Natural killer cell (primary cell): ENCODE measurements at places on chromosomes 5 and 9. TPM values are rescaled to one million over a fixed set of nuclear protein-coding genes. Genes with fewer than 3 reads are reported as not detected.

- H3K36me3 ChIP-seq, result no peaks in the 10 kb centered on the region
- no peaks in the 10 kb centered on the region for H3K4me1 ChIP-seq
- no peak overlapping the region for H3K27ac ChIP-seq
- H3K27me3 ChIP-seq, result no peaks in the 10 kb centered on the region
- DNase-seq, result no peak
Measured at GRCh38 chr9:124444166-124444565, 6.1 kb upstream of the ADGRD2 start.

- DNase-seq, result no peak
- peaks cover 79% of the 10 kb centered on the region for H3K36me3 ChIP-seq
- H3K4me1 ChIP-seq, result no peaks in the 10 kb centered on the region
- H3K27me3 ChIP-seq, result no peaks in the 10 kb centered on the region
- H3K27ac ChIP-seq, result no peak overlapping the region
Measured at GRCh38 chr5:159274676-159275075, 11.6 kb downstream of the UBLCP1 start.

GRCh38 chr5:112234000-112234399 is 185.1 kb downstream of the EPB41L4A start:
- no peak for DNase-seq
- no peaks in the 10 kb centered on the region for H3K27me3 ChIP-seq
- H3K4me1 ChIP-seq, result no peaks in the 10 kb centered on the region
- no peaks in the 10 kb centered on the region for H3K36me3 ChIP-seq
- H3K4me3 ChIP-seq, result no peak overlapping the region
- no peak overlapping the region for H3K27ac ChIP-seq

DNA sequence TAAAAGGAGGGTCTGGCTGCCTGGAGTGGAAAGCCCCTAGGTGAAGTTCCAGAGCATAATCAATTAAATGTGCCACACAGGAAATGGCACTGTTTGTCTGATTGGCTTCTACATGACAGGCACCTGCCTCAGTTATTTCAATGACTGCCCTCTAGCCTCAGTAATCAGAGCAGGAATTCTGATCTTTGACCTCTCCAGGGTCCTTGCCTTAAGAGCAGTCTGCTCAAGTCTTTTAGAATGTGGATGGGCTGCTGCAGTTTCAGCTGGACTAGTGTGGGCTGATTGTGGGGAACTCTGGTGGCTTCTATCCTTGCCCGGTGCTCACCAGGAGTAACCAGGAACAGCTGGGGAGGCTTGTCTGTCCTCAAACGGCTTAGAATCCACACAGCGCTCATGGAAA is 98.9 kb downstream of the LIX1 start:
- H3K36me3 ChIP-seq, result no peaks in the 10 kb centered on the region
- no peak for DNase-seq
- no peaks in the 10 kb centered on the region for H3K27me3 ChIP-seq
- no peak overlapping the region for H3K27ac ChIP-seq
- H3K4me1 ChIP-seq, result no peaks in the 10 kb centered on the region

- DNase-seq, result no peak
- no peaks in the 10 kb centered on the region for H3K4me1 ChIP-seq
- H3K4me3 ChIP-seq, result no peak overlapping the region
- H3K27me3 ChIP-seq, result no peaks in the 10 kb centered on the region
- no peak overlapping the region for H3K27ac ChIP-seq
- H3K36me3 ChIP-seq, result no peaks in the 10 kb centered on the region
Measured at GRCh38 chr5:58275516-58275915, 184.4 kb downstream of the PLK2 start.

DNA sequence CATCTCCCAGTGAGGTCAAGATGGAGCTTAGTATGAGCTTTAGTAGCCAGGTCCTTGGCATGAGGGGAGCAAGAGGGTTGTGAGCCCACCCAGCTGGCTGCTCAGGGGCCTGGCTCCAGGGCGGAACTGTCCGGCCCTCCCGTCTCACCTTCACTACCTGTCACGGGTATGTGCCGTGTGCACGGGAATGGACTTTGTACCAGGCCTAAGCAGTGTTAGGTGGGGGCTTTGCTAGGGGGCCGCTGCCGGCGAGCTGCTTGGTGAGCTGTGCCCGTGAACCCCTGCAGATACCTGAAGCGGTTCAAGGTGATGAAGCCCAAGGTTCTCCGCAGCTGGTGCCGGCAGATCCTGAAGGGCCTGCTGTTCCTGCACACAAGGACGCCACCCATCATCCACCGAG is 46.7 kb downstream of the WNK2 start:
- DNase-seq, result no peak
- no peaks in the 10 kb centered on the region for H3K36me3 ChIP-seq
- H3K4me1 ChIP-seq, result peaks cover 24% of the 10 kb centered on the region
- no peak overlapping the region for H3K27ac ChIP-seq

DNA sequence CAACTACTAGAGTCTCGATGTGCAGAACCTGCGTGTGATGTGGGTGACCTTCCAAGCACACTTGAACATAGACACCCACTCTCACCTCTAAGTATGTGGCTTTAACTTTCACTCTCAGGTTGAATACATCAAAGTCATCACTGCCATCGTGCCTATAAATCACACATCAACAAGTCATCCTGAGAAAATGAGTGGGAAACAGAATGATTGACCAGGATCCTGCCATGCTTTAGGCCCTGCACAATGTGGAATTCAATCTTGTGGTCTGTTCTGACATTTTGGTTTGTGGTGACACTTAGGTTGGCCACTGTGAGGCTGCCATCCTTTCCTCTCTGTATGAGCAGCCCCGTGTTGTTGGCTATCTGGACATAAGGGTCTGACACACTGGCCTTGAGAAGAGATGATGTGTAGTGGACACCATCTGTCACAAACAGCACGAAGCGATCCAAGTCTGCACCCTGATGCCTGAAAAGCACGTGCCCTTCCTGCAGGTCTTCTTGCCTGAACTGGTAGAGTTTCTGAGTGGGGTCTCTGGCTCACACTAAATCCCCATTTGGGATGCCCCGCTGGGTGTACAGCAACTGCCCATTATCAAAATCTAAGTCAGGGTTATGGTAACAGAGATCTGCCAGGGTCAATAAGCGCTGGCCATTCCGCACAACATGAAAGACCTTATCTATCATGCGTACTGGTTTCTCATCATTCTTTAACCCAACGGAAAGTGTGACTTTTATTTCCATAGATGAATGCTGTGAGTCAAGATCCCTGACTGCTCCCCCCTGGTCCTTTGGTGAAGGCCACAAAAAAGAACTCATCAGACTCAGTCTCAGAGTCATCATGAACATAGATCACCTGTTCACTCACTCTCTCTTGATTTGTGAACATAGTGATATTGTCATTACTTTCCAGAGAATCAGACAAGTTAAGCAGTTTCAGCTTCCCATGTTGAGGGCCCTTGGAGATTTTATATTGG is 116.6 kb downstream of the ESM1 start:
- H3K27ac ChIP-seq, result no peak overlapping the region
- DNase-seq, result no peak
- H3K27me3 ChIP-seq, result no peaks in the 10 kb centered on the region
- H3K4me1 ChIP-seq, result no peaks in the 10 kb centered on the region
- no peaks in the 10 kb centered on the region for H3K36me3 ChIP-seq

- no peak overlapping the region for H3K4me3 ChIP-seq
- no peak overlapping the region for H3K27ac ChIP-seq
- peaks cover 6% of the 10 kb centered on the region for H3K4me1 ChIP-seq
- DNase-seq, result peak; percentile 66
Measured at GRCh38 chr5:95973793-95974325, 12.2 kb upstream of the ELL2 start.

DNA sequence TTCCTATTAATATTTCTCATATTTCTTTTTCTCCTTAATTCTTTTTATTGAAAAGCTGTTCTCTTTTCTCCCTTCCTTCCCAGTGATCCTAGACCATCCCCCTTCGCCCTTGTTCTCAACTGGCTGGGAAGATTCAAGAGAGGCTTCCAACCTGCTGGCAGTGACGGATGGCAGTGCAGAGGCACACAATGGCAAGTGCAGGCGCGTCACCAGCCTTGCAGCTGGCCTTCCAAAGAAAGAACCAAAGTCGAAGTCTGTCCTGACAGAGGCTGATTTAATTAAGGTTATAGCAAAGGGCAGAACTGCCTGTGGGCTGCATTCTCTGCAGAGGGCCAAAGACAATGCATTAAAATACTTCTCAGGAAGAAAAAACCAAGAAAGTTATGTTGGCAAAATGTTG is 7.4 kb downstream of the CEMIP2 start:
- no peaks in the 10 kb centered on the region for H3K36me3 ChIP-seq
- no peak for DNase-seq
- H3K27me3 ChIP-seq, result no peaks in the 10 kb centered on the region
- H3K27ac ChIP-seq, result no peak overlapping the region

DNA sequence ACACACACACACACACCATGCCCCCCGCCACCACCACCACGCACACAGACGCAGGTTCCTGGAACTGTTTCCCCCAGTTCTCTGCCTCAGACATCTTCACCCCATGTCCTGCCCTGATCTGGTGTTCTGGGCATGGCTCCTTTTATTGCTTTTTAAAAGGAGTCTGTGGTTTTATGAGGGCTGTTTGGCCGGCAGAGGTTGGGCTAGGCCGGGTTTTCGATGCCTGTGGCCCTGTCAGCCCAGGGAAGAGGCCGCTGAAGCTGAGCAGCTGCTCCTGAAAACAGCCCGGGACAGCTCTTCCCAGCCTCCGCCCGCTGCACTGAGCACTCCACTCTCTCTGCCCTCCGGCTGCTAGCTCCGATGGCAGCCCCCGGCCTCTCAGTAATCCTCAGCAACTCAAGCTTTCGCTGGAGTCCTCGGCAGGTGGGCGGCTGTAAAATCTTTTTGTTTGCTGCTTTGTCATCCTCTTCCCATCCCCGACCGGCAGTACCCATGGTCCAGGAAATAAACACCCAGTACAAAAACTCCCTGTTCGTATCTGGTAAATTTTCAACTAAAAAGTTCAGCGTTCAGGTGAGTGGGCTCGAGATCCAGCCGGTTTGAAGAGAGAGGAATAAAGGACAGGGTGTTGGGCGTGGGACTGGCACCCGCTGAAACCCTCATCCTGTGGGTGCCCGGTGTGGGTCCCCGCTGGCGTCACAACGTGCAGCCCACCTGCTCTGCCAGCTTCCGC is 103.0 kb upstream of the ERCC6L2 start:
- H3K36me3 ChIP-seq, result no peaks in the 10 kb centered on the region
- DNase-seq, result no peak
- H3K27ac ChIP-seq, result no peak overlapping the region
- peaks cover 16% of the 10 kb centered on the region for H3K27me3 ChIP-seq
- no peak overlapping the region for H3K4me3 ChIP-seq

DNA sequence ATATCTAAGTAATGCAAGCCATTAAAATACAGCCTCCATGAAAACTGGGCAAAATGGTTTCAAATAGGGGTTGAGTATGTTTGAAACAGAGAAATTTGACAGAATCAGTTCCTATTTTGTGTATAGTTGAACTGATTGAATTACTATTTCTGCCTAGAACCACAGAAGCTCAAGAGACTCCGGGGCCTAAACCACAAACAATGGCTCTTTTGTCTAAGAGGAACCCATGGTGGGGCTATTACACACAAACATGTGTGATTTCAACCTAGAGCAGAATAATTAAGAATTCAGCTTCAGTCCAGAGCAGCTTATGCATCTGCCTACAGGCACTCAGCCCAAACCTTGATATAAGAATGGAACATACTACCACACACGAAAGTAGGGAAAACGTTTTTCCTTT is 171.2 kb upstream of the MPDZ start:
- no peak overlapping the region for H3K27ac ChIP-seq
- H3K4me1 ChIP-seq, result no peaks in the 10 kb centered on the region
- H3K4me3 ChIP-seq, result no peak overlapping the region
- no peaks in the 10 kb centered on the region for H3K27me3 ChIP-seq
- DNase-seq, result no peak

Gene PCDHB14
- total RNA-seq, result not detected

Gene PAEP
- not detected for total RNA-seq

Gene CPLANE1
- 19.4 TPM for total RNA-seq

Gene PFN3
- not detected for total RNA-seq

Gene KCNMB1
- 0.23 TPM for total RNA-seq

Gene TRPM6
- total RNA-seq, result 12.8 TPM

Gene ZBTB34
- total RNA-seq, result 12.0 TPM
